ENCODE measurements at places on chromosomes 5 and 9.

DNA sequence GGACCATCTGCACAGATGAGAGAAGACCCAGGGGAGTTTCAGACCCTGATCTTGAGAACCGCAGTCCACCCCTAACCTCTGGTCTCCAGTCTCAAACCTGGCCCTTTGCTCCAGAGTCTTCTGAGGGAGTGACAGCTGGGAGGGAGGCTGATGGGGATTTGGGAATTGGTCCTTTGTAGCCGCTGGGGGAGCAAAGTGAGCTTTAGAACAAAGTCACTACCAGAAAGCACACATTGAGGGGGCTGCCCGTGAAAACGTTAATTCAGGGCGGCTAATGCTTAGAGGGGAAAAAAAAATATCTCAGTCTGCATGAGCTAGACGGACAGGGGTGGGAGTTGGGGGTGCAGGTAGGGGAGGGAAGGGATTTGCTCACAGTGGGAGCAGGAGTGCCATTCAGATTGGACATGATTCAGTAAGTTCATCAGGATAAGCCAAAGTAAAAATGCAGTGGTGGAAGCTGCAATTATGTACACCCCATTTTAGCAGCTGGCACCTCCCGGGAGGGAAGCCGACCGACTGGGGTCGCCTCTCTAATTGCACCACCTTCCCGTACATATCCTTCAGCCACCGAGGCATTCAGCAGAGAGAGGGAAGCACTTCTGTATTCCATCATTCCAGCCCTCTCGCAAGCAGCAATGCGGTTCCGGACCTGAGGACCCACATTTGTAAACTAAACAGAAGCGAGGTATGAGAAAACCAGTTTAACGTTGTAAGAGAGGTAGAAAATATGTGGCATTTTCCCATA lies 123.4 kb upstream of the RETREG1 start:
- DNase-seq, result no peak

DNA sequence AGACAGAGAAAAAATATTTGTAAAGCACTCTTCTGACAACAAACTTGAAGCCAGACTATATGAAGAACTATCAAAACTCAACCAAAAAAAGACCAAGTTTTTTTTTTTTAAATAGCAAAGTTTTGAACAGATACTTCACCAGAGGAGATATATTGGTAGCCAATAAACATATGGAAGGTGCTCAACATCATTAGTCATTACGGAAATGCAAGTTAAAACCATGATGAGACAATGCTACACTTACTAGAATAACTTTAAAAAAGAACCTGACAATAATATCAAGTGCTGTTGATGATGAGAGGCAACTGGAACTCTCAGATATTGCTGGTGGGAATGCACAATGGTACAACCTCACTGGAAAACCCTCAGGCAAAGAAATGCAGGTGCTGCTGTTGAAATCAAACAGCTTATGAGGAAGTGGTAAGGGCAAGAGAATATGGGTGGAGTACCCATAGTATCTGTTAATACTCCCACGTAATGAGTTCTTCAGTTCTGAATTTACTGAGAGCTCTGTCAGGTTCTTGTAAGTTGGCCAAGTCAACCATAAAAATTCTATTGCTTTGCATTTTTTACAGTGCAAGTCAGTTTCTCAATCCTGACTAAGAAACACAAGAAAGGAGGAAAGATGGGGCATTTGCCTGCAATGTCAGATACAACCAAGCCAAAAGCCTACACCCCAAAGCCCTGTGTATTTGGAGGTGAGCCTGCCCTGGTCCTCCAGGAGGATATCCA lies 87.3 kb upstream of the GNAQ start:
- peak; percentile 49 for DNase-seq

GRCh38 chr9:123912167-123912897 lies 17.6 kb downstream of the DENND1A start:
- no peak for DNase-seq

GRCh38 chr5:175195698-175196656 lies 248.0 kb downstream of the DRD1 start:
- DNase-seq, result no peak

DNA sequence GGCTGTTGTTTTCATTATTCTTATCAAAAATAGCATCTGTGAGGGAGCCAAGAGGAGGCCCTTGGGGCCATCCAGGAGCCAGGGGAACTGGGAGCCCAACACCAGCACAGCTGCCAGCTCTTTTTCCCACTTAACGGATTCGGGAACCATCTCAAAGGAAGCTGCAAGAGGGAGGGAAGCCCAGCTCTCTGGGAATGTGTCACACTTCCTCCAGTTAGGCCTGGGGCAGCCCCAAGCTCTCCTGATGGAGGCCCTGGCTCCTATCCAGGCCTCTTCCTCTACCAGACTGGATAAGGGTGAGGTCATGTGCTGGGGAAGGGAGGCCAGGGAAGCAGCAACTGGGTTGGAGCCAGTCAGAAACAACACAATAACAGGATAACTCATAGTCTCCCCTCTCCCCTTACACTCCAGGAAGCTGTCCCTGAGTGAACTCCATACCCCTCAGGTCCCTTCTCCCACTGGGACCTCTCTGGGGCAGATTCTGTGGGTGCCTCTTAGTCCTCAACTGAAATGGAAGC lies 12.7 kb downstream of the CSF2 start:
- DNase-seq, result no peak

DNA sequence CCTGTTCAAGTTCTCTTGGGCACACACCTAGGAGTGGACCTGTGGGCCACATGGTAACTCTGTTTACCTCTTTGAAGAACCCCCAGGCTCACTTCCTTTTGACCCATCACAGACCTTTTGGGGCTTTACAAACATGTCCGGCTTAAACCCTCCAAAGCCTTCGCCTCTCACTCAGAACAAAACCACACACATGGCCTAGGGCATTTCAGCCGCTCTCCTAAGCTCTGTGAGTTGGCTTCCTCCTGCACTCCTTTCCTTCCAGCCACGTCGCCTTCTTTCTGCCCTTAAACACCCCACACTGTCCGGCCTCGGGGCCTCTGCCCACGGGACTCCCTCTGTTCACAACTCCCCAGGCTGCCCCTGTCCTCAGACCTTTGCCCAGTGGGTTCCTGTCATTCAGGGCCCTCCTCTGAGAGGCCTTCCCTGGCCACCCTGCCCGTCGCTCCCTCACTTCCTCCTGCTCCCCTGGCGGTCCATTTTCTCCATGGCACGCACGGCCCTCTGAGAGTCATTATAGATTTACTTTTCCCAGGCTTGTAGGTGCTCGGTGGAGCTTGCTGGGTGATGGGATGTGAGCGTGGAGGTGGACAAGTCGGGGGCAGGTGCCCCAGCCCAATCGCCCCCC lies 1.9 kb downstream of the DOK3 start:
- peak; percentile 70 for DNase-seq

DNA sequence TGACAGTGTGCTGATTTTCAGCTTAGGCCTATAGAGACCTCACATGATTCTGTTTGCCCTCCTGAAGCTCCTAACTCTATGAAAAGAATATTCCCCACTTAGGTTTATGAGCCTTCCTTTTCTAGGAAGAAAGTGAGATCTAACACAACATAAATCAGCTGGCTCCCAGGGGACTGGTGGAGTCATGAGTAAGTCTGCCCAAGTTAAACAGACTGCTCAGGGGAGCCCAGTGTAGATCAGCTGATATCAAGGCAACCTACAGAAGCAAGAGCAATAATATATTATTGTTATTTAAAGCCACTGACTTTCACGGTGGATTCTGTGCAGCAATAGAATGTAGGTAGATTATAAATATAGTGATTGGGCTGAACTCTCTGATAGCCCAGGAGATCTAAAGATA lies 1978.6 kb upstream of the CDH6 start:
- DNase-seq, result no peak

DNA sequence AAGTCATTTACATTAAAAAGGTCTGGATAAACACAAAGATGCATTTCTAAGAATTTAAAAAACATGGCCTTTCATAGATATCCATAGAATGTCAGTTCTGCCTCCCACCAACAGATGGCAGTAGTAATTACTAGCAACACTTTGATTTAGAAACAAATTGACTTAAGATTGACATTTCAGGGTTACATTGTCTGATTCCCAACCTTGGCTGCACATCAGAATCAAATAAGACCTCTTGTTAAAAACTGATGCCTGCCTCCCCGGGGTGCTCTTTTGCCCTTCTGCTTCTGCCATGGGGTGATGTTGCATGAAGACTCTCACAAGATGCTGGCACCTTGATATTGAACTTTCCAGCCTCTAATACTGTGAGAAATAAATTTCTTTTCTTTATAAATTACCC lies 146.2 kb upstream of the GPR151 start:
- DNase-seq, result no peak

DNA sequence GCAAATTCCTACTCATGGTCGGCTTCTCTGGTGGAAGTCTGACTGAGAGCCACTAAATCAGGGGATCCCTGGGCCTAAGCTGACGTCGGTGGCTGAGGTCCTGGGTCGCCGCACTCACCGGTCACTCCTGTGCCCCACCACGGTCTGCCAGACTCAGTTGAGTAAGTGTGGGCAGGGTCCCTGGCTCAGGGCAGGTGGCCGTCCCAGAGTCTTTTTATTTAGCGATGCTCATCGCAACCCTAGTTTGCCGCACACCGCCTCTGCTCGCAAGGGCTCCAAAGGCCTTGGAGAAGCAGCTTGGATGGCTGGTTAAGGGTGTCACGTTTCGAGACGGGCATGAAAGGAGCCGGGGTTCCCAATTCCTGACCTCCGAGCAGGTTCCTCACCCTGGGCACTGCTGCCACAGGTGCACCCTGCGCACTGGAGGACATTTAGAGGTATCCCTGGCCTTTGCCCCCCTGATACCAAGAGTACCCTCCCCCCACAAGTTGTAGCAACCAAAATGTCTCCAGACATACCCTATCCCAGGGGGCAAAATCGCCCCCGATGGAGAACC lies 59.9 kb downstream of the NSUN2 start:
- no peak for DNase-seq

DNA sequence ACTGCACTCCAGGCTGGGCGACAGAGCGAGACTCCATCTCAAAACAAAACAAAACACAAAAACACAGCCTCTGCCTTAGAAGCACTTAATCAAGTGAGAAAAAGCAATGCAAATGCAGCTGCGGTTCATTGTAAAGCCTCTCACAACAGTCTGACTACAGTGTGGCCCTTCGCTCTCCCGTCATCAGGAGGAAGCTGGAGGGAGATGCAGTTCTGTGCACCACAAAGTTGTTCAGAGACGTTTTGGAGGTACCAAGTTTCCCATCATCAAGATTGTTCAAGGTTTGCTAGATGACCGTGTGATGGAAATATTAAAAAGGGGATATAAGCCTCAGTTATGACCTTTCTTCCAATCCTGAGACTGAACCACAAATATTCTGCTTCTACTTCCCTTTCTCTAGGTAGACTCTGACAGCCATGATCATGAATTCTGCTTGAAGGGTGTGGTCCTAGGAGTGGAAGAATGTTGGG lies 40.9 kb downstream of the SEC61B start:
- DNase-seq, result no peak

DNA sequence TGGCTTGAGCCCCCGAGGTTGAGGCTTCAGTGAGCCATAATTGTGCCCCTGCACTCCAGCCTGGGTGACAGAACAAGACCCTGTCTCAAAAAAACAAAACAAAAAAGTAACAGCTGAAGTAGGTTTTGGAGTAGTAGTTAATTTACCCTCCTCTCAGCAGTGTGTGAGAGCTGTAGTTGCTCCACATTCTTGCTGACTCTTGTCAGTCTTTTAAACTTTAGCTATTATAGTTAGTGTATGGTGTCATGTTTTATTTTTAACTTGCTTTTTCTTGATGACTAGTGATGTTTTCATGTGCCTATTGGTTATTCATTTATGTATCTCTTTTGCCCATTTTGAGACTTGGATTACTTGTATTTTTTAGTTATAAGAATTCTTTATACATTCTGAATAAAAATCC lies 52.9 kb upstream of the DHFR start:
- DNase-seq, result no peak

- no peak for DNase-seq
Measured at GRCh38 chr5:146338774-146339714, at the start of gene POU4F3. Gene POU4F3 (plus strand): TSS chr5:146338839. CDS start chr5:146339113, 274 bp downstream.

DNA sequence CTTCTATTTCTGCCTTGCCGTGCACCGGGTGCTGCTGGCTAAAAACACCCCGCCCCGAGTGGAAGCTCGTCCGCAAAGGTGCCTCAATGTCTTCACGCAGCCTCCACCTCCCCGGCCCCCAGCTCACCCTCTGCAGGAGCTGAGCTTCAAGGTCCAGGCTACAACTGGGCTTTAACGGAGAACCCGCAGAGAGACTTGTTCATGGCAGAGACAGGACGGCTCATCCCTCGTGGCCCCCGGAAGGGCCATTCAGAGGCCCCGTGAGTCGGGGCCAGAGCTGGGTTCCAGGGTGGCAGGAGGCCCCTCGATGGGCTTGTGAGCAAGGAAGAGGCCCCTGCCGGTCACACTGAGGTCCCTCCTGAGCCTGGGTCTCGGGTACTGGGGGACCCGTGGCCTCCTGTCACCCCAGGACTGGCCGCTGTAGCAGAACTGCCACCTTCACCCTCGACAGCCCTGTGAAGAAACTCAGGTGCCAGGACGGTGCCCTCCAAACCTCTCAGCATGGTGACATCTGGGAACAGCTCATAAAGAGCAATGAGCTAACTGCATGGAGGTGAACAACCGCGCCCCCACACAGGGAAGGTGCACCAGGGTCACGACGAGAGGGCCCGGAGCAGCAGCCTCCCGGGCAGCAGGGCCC lies 58.0 kb upstream of the UBAC1 start:
- DNase-seq, result no peak

GRCh38 chr9:114078021-114078780 lies at the start of gene AMBP:
Gene AMBP (minus strand): TSS chr9:114078300. CDS start chr9:114078209, 91 bp downstream.
- DNase-seq, result no peak

DNA sequence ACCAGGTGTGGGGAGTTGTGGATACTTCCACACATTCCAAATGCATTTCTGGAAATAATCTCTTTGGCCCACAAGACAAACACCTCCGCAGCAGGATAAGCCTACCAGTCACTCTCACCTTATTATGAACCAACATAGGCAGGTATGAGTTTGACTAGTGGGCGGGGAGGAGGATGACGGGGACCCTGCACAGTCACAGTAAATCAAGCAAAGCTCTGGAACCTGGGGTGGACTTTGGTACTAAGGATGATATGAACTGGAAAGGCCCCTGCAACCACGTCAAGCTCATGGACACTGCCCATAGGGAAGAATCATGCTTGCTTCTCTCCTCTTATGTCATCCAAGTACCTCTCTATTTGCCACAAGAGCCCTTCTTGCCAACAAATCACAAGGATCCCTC lies 259.4 kb downstream of the HSPA4 start:
- DNase-seq, result no peak

- DNase-seq, result no peak
Measured at GRCh38 chr9:138098908-138099791, 221.6 kb downstream of the CACNA1B start.

All from CD14-positive monocyte (primary cell).